DMS79 (cell line): ENCODE measurements at places on chromosomes 3 and 15.

GRCh38 chr15:69712991-69713390 lies 260.4 kb downstream of the RPLP1 start:
- no peak for DNase-seq

GRCh38 chr3:28986922-28987321 lies 293.9 kb upstream of the RBMS3 start:
- no peak for DNase-seq

DNA sequence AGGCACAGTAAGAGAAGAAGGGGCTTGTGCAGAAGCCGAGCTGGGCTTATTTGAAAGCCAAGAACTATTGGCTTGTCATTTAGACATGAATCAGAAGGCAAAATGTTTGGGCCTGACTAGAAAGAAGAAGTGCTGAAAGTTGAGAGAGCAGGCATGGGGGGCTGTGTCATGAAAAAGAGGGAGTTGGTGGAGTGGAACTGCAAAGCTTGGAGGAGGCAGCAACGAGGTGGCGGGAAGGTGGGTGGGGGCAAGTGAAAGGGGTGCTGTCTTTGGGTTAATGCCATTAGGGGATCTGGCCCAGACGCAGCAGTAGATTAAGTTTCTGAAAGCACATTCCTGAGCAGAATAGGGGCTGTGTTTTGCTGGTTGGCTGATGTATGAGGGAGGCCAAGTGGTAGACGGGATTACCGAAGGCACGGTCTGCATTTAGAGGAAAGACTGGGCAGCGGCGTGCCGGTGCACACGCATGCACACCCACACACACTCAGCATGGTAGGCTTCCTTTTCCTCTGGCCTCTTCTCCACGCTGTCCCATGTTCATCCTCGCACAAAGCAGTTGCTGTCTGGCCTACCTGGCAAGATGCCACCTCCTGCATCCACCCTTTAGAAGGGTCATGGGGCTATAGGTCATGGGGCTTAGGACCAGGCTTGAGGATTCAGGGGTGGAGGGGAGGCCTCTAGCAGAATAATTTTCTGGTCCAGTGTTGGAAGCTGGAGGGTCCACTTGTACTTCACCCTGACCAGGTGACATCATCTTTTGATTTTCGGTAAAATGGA lies 43.0 kb downstream of the BOC start:
- DNase-seq = no peak

- DNase-seq = no peak
Observed at GRCh38 chr3:66501483-66502244, 842 bp upstream of the LRIG1 start.

- no peak for DNase-seq
Observed at GRCh38 chr15:64072812-64073211, 20.8 kb downstream of the CIAO2A start.
